ENCODE measurements at places on chromosomes 12 and 14.

DNA sequence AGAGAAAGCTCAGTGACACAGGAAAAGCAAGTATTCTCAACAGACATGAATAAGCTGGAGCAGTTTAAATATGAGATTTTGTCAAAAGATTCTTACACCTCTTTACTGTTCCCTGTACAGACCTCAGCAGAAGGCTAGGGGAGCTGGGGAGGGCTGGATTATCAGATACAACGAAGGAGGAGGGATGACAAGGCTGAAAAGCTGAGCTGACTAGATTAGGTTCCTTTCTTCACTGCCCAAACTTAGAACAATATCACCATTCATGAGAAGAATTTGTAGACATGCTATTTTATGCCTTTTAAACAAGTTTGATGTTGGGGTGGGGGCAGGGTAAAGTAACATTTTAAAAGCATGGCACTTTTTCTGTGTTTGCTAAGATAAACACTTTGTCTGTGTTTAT lies 611.1 kb downstream of the AACS start:
- ATAC-seq, result no peak

DNA sequence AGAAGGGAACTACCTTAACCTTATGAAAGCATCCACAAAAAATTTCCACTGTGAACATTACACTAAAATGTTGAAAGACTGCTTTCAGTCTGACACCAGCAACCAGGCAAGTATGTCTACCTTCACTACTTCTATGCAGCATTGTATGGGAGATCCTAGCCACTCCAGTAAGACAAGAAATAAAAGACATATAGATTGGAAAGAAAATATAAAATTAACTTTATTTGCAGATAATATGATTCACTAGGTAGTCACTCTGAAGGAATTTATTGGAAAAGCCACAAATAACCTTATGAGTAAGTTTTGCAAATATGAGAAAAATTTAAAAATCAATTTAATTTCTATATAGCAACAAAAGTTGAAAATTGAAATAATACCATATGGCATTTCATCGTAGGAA lies 172.0 kb downstream of the RERGL start:
- no peak for ATAC-seq

- peak; percentile 24 for ATAC-seq
Measured at GRCh38 chr12:116674643-116675183, 63.2 kb downstream of the SPRING1 start.

DNA sequence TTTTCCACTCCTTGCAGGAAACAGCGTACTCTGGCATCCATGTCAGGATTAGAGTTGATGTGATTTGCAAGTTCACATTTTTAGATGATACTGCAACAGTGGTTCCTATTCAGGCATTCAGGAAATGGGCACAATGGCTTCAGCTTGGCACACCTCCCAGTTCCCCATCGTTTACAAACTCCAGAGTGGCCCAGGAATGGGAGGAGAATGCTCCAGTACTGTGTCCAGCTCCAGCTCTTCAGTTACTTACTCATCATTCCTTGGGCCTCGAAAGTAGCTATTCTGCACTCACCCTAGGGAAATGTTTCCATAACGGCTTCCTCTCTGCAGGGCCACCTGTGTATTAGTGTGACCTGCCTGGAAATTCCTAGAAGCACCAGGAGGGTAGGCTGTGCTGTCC lies 239.7 kb upstream of the RGS6 start:
- no peak for ATAC-seq

DNA sequence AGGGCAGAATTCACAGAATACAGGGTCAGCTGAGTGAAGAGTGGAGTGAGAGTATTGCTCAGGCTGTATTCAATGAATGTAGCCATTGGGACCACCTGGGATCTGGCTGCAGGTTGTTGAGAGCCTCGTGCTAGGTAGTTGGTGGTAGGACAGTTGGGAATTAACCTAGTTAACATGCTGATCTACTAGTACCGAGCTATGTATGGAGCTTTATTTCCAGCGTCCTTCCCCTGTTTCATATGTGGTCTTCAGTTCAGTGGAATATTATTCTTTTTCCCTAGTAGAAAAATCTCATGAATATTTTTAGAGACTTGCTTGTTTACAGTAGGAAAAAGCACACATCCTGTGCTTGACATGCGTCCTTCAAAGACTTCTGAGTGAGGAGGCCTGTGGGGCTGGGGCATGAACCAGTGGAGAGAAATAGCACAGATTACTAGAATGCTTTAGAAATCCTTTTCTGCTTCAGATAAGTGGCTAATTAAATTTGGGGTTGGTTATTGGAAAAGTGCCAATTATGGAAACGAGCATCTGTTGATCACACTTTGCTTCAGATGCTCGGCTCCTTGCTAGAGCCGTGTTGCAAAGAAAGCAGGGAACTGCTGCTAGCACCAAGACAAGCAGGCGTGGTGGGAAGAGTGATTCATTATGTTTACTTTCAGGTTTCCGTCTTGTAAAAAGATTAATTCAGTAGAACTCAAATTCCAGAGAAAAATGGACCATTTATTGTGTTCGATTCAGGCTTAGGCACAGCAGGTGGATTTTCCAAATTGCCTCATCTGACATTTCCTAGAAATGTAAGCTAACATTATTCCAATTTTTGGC lies 53.6 kb downstream of the ARF6 start:
- ATAC-seq, result no peak

DNA sequence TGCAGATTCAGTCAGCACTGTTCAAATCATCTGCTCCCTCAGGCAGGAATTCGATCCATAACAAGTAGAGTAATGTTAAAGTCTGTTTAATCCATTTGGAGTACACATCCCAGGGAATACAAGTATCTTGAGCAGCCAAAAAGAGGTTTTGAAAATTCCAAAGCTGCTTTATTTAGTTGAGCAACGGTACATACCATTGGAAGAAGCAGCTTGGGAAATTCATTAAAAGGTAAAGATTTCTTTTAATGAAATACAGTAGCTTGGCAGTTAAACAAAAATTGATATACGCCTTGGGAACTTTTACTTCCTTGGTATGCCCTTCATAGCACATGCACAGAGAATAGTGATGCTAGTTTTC lies 153.8 kb downstream of the LRIG3 start:
- ATAC-seq, result no peak

DNA sequence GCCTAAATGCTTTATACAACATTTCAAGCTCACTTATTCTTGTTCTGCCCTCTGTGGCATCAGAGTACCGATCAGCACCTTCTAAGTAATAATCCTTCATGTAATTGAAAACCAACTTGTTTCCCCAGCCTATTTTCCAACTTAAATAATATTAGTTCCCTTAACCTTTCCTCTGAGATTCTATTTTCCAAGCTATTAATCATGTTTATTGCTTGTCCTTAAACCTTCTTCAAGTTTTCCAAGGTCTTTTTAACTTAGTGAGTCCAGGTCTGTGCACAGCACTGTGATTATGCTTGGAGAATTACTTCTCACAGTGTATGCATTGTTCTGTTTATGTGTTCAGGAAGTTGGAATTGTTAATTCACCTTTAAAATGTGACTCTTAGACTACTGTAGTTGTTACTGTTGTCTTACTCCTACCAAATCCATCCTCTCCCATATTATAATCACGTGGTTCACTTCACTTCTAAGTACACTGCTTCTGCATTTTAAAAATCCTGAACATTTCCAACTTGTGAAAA lies 1039.3 kb upstream of the FOXG1 start:
- ATAC-seq, result no peak

- ATAC-seq, result no peak
Measured at GRCh38 chr12:57893431-57894353, 47.2 kb upstream of the CTDSP2 start.

DNA sequence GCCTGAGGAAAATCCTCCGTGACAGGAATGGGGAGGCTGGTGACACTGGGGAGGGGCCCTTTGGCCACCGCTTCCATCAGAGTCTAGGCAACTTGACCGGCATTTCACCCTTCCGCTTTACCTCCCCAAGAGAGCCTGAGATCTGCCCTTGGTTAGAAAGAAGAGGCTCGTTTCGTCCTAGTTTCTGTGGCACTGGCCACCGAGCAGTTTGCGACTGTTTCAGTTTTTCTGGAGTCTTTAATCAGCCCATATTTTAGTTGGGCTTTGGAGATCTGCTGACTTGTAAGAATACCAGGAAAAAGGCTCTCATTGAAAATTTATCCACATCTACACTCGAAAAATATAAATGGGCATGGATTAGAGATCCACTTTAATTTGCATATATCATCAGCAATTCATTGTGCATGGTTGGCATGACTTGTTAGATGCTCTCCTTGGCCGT lies 414 bp upstream of the ANKS1B start:
- no peak for ATAC-seq

- ATAC-seq, result no peak
Measured at GRCh38 chr12:25695574-25695973, 142.5 kb upstream of the LMNTD1 start.

DNA sequence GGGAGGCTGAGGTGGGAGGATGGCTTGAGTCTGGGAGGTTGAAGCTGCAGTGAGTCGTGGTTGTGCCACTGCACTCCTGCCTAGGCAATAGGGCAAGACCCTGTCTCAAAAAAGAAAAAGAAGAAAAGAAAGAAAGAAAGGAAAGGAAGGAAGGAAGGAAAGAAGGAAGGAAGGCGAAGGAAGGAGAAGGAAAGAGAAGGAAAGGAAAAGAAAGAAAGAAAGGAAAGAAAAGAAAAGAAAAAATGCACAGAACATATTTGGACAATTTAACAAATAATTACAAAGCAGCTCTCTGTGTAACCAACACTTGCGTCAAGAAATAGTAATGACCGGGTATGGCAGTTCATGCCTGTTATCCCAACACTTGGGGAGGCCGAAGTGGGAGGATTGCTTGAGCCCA lies 35.8 kb upstream of the PTGR2 start:
- no peak for ATAC-seq

GRCh38 chr14:54299410-54300363 lies 97.1 kb upstream of the CDKN3 start:
- ATAC-seq, result no peak

GRCh38 chr12:3367750-3368444 lies 123.1 kb upstream of the PRMT8 start:
- no peak for ATAC-seq
